ENCODE measurements at places on chromosomes 6 and 20.

GRCh38 chr6:38460186-38460585 lies 179.5 kb downstream of the BTBD9 start:
- DNase-seq: peak; percentile 34

- DNase-seq: no peak
Observed at GRCh38 chr6:31597006-31597405, 4.2 kb upstream of the NCR3 start.

GRCh38 chr6:22958677-22959076 lies 389.3 kb downstream of the HDGFL1 start:
- DNase-seq: no peak

DNA sequence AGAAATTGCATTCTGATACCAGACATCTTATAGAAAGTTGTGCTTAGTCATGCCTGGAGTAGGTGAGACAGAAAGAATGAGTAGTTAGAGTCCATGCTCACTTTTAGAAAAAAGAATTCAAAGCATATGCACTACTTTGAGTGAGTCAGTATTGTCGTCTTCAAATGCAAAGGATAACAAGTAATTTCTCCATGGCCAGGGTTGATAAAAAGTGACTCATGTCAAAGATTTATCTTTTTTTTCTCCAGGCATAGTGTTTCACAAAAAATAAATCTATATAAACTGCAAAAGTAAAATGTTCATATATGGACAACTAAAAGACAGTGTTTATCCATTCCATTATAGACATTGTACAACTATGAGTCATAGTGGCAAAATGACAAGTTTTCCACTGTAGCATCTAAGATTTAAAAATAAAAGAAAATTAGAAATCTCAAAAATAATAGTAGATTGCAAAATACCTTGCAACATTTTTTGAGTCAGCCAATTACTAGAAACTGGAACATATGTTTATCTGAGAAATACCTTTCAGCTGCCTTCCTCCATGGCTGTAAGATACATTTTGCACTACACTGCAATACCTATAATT lies 329.6 kb downstream of the GRIK2 start:
- DNase-seq: peak; percentile 31

- DNase-seq: no peak
Observed at GRCh38 chr6:121086876-121087275, 247.4 kb downstream of the TBC1D32 start.

DNA sequence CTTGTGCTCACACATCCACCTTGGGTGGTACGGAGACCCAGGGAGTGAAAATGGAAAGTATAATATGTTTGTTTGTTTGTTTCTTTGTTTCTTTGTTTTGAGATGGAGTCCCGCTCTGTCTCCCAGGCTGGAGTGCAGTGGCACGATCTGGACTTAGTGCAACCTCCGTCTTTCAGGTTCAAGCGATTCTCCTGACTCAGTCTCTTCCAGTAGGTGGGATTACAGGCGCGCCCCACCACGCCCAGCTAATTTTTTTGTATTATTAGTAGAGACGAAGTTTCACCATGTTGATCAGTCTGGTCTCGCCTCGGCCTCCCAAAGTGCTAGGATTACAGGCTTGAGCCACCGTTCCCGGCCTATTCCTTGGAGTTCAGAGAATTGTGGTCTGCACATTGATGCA lies 115.4 kb downstream of the TRIM27 start:
- DNase-seq: no peak

DNA sequence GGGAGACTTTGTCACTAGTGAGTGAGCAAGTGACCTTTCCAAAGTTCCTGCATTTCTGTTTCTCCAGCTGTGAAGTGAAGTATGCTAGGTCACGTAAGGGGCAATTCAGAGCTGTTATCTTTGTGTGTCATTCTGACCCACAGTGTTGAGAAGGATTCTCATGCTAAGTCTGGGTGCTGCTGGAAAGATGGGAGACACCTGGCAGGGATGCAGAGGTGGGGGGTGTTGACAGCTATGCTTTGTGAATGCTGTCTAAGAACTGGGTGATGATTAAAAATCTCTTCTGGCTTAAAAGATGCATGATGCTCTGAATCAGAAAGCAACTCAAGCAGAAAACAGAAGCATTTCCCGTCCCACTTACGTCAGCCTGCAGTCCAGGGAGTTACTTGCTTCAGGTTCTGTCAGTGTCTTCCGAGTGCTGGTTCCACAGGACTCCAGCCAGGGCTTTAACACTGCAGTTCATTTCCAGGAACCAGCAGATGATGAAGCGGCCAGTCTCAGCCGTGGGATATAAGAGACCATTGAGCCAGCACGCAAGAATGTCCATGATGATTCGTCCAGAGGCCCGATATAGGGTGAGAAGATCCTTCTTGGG lies 30.9 kb upstream of the ASXL1 start:
- DNase-seq: peak; percentile 71

- peak; percentile 89 for DNase-seq
Observed at GRCh38 chr6:72787391-72788031, 165.6 kb downstream of the KCNQ5 start.

GRCh38 chr6:170110201-170111140 lies 180.4 kb downstream of the DLL1 start:
- no peak for DNase-seq

GRCh38 chr6:57216235-57217101 lies 5.6 kb downstream of the RAB23 start:
- DNase-seq: no peak

- DNase-seq: no peak
Observed at GRCh38 chr20:46939031-46939965, 44.7 kb downstream of the EYA2 start.

- DNase-seq: no peak
Observed at GRCh38 chr6:139640921-139641320, 266.5 kb upstream of the CITED2 start.

DNA sequence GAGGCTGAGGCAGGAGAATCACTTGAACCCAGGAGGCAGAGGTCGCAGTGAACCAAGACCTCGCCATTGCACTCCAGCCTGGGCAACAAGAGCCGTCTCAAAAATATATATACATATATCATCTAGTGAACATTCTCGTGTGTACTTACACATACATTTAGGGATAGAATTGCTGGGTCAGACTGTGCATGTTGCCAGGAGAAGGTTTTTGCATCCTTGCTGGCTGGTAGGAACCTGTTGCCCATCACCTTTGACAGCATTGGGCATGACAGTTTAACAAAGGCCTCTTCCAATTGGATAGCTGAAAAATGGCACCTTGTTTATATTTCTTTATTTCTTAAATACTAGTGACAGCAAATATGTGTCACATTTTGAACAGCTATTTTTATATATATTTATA lies 5.4 kb downstream of the AAR2 start:
- no peak for DNase-seq

DNA sequence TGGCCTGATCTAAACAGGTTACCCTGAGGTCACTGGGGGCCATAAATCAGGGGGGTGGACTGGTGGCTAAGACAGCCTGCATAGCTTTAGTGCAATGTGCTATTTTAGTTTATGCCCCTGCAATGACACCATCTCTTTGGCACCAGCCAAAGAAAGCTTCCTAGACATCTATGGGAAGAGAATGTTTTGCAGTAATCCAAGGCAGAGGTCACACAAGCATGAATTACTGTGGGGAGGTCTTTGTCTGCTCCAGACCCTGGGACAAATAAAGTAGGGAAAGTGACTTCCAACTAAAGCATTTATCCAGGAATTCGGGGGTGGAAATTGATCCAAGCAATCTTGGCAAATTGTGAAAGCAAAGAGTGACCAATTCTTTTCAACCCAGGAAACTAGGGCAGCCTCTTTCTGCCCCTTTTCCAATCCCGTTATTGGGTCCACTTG lies 5.3 kb downstream of the RIPOR2 start:
- DNase-seq: peak; percentile 69

GRCh38 chr6:73566954-73567591 lies 46.2 kb upstream of the EEF1A1 start:
- peak; percentile 91 for DNase-seq

DNA sequence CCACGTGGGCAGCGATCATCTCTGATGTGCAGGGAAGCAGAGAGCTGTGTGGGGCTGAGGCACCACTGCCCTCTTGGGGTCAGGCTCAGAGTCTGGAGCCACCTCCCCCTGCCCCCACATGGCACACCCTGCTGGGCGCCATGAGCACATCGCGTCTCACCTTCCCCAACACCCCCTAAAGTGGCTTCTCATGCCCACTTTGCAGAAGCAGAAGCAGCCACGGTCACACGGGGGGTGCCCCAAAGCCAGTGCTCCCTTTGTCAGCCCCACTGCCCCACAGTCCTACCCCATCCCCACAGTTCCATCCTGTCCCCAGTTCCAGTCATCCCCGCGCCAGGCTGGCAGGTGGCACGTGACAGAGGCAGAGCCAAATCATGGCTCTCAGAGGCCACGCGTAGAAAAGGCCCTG lies 19.5 kb downstream of the SDCBP2 start:
- DNase-seq: no peak

DNA sequence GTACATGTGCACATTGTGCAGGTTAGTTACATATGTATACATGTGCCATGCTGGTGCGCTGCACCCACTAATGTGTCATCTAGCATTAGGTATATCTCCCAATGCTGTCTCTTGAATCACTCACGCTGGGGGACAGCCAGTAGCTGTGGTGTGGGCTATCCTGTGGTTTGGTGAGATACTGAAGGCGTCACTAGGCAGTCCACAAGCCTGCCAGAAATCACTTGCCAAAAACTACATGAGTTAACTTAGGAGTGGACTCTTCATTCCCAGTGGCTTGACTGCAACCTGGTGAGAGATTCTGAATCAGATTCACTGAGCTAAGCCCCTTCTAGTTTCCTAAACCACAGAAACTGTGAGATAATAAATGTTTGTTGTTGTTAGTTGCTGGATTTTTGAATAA lies 191.3 kb downstream of the TSHZ2 start:
- no peak for DNase-seq

- DNase-seq: no peak
Observed at GRCh38 chr20:48584391-48585060, 243.3 kb downstream of the PREX1 start.

DNA sequence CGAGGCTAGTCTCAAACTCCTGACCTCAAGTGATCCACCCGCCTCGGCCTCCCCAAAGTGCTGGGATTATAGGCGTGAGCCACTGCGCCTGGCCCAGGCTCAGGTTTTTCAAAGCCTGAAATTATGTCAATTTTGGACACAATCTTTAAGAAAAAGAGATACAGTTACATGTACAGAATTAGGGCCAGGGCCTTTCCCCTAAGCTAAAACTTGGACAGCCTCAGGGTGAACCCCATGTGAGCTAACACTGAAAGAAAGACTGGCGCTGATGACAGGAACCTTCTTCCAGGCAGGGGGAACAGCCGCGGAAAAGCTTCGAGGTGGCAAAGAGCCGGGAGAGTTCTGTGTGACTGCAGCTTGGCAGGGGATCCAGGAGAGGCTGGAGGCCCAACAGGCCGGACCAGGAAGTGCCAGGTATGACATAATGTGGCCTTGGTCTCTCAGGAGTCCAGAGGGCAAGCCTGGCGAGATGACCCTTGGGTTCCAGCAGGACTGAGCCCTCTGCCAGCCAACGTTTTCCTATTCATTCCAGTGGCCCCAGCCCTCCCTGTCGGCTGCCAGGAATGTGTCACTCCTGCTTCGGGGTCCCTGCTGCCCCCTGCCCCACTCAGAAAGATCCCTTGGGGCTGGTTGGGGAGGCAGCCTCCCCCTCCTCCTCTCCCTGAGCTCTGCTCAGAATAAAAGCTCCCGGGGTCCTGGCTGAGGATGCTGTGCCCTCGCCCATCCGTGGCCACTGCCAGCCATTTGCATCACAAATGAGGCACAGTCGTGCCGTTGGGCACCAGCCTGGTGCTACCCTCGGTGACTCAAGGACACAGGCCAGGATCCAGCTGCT lies 37.3 kb downstream of the RBM38 start:
- no peak for DNase-seq

DNA sequence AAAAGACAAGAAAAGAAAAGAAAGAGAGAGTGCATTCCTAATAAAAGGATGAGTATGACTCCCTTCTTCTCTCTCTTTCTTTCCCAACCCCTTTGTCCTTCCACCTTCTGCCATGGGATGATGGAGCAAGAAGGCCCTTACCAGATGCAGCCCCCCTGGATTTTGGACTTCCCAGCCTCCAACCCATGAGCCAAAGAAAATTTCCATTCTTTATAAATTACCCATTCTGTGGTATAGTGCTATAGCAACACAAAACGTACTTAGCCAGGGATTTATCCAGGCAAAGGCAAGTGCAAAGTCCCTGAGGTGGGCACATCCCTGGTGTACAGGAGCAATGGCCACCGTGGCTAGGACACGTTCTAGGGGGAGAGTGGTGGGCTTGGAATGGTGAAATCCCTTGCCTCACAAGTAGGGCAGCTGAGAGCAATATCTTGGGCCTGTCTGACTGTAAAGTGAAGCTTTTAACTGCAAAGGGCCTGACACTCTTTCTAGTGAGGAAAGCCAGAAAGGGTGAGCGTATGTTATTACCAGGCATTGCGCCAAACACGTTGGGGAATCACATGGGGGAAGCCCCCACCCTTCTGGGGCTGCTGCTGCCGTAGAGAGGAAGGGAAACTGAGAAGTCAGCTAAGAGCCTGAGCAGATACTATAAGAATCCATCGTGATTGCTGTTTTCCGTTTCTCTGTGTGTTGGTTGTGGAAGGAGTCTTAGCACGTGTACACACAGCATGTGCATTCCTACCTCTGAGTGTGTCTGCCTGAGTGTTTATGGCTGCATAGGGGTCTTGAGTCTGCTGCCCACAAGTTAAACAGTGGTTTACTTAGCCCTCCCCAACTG lies 50.7 kb upstream of the SIRPA start:
- DNase-seq: no peak

GRCh38 chr6:104548297-104548696 lies 311.4 kb downstream of the HACE1 start:
- no peak for DNase-seq

- DNase-seq: no peak
Observed at GRCh38 chr6:31358302-31358701, 1.3 kb upstream of the HLA-B start.

GRCh38 chr20:51510169-51510568 lies 32.4 kb downstream of the NFATC2 start:
- DNase-seq: no peak

GRCh38 chr20:49821381-49821780 lies 8.8 kb downstream of the SLC9A8 start:
- DNase-seq: no peak

DNA sequence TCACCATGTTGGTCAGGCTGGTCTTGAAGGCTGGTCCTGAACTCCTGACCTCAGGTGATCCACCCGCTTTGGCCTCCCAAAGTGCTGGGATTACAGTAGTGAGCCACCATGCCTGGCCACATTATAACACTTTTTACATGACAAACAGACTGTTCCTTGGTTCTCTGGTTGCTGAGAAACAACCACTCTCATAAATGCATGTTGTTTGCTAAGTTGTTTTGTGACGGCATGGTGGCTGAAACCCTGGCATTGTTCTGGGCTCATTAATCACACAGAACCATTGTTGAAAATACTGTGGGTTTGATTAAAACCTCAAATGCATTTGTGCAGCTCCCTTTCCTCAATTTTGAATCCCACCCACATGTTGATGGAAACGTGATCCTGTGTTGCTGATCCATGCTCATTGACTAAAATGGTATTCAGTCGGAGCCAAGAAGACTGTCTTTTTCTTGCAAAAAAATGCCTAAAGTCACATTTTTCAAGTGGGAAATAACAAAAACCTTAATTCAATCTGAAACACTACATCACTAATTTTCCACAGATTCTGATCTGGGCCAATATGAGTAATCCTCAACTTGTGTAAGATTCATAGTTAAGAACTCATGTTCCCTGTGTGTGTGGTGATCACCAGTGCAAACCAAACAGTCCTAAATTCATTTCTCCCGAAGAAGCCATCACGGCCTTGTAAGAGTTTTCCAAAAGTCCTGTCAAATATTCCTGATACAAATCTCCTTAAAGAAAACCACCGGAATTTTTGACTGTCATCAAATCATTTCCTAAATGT lies 132.8 kb downstream of the FNDC1 start:
- no peak for DNase-seq

GRCh38 chr6:36505744-36506534 lies 41.3 kb downstream of the STK38 start:
- no peak for DNase-seq

GRCh38 chr6:111718990-111719389 lies 113.3 kb upstream of the TRAF3IP2 start:
- DNase-seq: no peak
